ENCODE measurements at places on chromosomes 3 and 15. TPM values are rescaled to one million over a fixed set of nuclear protein-coding genes. Genes with fewer than 3 reads are reported as not detected.

GRCh38 chr3:39362192-39362591 lies 21.0 kb upstream of the SLC25A38 start:
- DNase-seq: no peak

GRCh38 chr15:31328428-31328968 lies 1.9 kb downstream of the KLF13 start:
- DNase-seq: no peak

The FGF12 gene
- 7.1 TPM for polyA plus RNA-seq

DNA sequence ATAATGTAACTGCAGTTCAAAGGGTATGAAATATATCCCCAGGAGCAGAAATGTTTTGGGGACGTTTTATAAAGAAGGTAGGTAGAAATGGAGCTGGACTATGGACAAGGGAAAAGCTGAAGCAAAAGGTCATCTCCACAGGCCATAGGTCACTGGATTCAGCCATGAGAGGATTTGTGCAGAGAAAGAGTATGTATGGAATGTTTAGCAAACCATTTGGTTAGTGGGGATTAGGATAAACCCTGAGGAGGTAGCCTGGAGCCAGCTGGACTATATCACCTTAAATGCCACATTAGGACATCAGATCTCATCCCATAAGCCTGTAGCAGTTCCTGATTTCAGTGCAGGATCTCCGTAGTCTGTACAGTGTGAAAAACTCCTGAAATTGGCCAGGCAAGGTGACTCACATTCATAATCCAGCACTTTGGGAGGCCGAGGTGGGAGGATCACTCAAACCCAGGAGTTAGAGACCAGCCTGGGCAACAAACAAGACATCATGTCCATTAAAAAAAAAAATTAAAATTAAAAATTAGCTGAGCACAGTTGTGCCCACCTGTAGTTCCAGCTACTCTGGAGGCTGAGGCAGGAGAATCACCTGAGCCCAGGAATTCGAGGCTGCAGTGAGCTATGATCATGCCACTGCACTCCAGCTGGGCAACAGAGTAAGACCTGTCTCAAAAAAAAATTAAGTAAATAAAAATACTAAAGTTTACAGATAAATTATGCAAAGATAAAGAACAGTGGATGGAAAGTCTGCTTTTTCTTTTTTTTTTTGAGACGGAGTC lies 4.7 kb downstream of the IP6K1 start:
- no peak for DNase-seq

The CPNE9 gene
- polyA plus RNA-seq: not detected

All from renal cortex interstitium (tissue), 15 donors.